ENCODE measurements at places on chromosomes 4 and X.

GRCh38 chr4:94680176-94680862, 77.4 kb upstream of the BMPR1B start:
- DNase-seq: no peak

DNA sequence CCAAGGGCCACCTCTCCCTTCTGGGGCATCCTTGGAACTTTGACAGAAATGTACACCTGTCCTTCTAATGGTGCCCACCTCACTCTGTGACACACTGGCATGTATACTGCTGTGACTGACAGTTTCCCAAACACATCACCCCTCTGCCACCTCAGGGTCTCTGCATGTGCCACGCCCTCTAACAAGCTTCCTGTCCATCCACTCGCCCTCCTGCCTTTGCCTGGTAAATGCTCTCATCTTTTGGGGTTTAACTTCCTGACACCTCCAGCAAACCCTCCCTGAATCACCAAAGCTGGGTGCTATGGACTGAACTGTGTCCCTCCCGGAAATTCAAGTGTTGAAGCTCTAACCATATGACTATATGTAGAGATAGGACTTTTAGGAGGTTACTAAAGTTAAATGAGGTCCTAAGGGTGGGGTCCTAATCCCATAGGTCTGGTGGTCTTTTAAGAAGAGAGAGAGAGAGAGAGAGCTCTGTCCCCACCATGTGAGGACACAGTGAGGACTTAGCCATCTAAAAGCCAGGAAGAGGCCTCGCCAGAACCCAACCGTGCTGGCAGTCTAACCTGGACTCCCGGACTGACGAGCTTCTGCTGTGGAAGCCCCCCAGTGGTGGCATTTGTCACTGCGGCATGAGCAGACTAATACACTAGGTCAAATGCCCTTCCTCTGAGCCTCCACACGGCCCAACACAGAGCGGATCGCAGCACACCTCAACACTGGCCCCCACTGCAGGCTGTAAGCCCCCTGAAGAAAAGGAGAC, 95.6 kb downstream of the AFAP1 start:
- DNase-seq: peak; percentile 66

- no peak for DNase-seq
Measured at GRCh38 chr4:103024996-103025395, 5.5 kb upstream of the SLC9B1 start.

DNA sequence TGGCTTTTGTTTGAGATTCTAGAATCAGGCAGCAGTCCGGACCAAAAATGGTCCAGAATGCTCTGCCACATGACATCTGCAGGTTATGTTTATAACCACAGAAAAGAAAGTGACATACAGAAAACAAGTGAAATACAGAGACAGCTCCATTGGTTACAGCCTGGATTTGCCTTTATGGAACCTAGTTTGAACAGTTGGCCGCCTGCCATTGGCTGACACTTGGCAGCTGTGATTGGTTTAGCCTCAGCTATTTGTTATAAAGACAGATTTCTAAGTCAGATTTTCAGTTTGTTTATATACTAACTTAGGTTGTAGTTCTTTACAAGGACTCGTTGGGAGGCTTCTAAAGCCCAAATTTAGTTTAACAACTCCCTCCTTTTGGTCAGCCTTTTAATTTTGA, 40.8 kb upstream of the IL9R start:
- DNase-seq: no peak

- no peak for DNase-seq
Measured at GRCh38 chr4:187480146-187481145, 515.1 kb upstream of the ZFP42 start.

DNA sequence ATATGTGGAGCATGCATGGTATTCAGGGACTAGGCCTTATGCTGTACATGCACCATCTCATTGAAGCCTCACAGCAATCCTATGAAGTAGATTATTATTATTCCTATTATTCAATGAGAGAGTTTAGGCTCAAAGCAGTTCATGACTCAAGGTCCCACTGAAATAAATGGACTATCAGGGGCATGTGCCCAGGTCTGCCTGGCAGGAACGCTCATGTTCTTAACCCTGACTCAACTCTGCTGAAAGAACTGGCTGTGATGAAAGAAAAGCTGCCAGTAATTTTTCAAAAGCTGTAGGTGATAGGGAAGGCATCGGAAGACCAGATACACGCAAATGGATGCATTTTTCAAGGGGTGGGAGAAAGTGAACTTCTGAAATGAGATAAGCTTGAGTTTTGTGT, 243.4 kb downstream of the PTTG2 start:
- no peak for DNase-seq

DNA sequence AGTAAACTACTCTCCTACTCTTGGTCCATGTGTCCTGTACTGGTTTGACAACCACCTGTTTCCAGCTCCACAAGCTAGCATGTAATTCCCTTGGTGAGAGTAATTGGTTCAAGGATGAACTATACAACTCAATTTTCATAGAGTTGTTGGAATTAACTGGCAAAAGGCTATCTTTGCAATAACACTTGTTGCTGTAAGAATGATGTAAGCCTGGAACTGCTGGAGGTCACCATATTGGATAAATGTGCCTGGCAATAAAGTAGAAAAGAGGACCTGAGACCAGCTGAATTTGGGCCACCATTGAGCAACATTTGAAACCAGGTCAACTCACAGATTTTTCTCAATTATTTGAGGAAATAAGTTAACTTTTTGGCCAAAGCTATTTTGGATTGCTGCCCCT, 175.5 kb downstream of the CAMK2D start:
- no peak for DNase-seq

DNA sequence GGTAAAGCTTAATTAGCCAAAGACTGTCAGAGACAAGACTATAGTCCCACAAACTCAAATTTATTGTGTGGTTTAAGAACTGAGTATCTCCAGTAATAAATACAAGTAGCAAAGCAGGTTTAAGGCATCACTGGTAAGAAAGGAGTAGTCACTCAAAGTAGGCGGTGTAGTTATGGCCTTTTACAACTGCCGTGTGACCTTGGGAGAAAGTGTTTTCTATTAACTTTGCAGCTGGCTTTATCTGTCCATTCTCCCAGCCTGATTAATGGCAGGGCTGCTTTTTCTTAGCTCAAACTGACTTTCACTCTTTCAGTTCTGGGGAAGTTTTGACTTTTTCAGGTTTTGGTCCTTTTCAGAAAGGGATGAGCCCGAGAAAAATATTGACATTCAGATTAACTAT, 7.4 kb upstream of the PAK3 start:
- DNase-seq: no peak

GRCh38 chrX:78513971-78514738, 145.0 kb downstream of the RTL3 start:
- DNase-seq: no peak

GRCh38 chr4:156643826-156644225, 327.8 kb downstream of the PDGFC start:
- DNase-seq: no peak

DNA sequence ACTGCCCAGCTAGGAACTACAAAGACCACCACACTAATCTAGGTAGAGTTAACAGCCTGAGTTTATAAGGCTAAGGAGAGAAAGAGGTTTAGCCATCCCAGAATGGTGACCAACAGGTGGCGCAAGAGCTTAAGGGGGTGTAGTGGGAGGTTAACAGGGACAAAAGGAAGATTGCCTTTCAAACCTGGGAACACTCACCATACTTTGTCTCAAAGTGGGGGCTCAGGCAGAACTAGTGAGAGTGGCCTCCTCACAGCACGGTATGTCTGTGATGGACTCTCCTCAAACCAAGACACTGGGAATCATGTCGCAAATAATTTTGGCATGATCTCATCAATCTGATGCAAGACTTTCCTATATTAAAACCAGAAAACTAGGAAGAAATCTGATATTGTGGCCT, 23.4 kb downstream of the CCNI start:
- peak; percentile 50 for DNase-seq

GRCh38 chrX:21683941-21684340, 25.8 kb upstream of the KLHL34 start:
- DNase-seq: no peak

GRCh38 chrX:132592880-132593279, 104.0 kb upstream of the MBNL3 start:
- DNase-seq: peak; percentile 11

DNA sequence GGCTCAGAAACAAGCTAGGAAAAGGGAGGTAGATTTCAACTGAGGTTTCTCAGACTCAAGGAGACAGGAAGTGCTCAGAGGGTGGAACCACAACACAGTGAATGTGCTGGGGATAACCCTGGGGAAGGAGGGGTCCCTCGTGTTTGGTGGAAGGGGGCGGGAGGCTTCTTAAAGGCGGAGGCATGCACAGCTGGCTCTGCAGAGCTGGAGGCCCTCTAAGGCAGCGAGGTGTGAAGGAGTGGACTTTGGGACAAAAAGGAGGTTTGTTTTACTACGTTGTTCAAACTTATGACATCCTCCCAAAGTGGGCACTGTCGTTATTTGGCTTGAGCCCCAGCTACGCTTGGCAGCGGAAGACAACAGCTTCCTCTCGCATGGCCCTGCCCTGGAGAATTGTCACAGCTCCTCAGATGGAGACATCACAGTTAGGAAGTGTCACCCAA, 21.7 kb upstream of the MTM1 start:
- peak; percentile 50 for DNase-seq

DNA sequence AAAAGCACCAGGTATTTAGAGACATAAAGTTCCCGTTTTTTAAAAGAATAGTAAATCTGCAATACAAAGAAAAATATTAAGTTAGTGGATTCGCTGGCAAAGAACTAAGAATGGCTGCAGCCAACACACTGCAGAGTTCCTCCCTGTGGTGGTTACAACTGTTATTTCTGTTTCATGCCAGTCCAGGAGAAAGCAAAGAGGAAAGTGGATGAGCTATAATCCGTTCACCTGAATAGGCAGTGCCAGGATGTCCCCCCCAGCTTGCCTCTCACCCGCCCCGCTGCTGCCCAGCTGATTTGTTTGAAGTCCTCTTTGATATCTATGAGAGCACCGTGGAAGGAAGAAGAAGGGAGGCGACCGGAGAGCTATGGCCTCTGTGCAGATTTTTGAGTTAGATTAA, 63.9 kb downstream of the PTCHD1 start:
- DNase-seq: no peak

DNA sequence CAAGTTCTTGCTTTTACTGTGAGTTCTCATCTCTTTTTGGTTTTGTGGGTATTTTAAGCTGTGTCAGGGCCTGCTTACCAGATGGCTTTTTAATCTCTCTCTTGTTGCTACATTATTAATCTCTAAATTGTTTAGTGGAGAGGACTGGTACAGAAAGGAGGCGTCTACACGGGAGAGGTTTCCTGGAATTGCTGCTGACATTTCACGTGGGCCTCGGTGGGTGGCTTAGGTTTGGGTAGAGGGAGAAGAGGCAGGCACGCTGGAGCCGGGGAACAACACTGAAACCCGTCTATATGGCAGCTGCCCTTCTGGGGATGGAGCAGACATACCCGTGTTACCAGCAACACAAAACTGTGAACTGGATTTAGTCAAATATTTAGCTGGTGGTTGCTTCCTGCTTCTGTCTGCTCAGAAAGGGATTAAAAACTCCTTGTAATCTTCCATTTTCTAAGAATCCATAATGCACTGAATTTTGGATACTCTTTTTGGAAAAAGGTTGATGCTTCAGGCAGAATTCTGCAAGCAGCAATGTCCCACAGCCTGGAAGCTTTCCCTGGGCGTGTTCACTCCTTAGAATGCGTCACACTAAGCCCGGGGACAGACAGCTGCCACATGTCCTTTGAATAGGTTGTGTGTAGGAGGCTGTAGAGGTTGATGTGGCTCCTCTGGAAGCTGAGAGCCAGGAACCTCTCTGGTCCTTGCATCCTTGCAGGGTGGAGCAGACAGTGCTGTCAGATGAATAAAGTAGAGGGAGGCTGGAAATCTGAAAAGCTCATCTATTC, 199.8 kb upstream of the GATB start:
- DNase-seq: no peak

- DNase-seq: no peak
Measured at GRCh38 chrX:38750551-38750950, 50.7 kb upstream of the MID1IP1 start.

GRCh38 chrX:84709987-84710386, 207.7 kb upstream of the HDX start:
- no peak for DNase-seq

DNA sequence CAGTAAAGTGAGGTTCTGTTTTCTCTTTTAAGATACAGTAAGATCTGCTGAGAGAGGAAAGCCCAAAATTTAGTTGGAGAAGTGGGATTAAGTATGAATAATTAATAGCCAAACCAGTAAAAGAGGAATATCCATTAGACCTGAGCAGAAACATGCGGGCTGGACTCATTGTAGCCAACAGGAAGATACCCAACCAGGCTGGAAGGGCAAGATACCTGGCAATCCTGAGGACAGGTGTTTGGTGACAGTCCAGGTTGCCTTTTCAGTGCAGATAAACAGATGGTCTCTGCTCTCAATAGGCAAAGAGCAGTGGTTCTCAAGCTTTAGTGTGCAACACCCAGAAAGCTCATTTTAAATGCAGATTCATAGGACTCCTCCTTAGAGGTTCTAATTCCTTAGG, 980.8 kb upstream of the GRID2 start:
- no peak for DNase-seq

- DNase-seq: no peak
Measured at GRCh38 chr4:71377561-71377960, 38.7 kb downstream of the SLC4A4 start.

Measured in T-cell (primary cell).